ENCODE measurements at places on chromosomes 7 and 10. TPM values are rescaled to one million over a fixed set of nuclear protein-coding genes. Genes with fewer than 3 reads are reported as not detected.

Gene NUTM2D
- 10.5 TPM for total RNA-seq

DNA sequence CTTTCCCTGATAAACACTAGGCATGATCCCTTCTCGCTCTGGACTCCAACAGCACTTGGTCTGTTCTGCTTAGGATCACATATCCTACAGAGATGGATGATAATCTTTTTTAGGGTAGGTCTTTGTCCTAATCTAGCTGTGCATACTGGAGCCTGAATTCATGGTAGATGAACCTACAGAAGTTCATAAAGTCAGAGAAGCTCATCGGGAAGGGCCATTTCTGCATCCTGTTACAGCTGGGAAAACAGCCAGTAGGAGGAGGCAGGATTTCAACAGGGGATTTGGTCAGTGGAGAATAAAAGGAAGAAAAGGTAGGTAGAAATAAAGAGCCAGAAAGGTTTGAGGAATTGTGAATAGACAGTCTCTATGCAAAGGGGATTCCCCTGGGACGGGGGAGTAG lies 101.4 kb downstream of the ANK3 start:
- DNase-seq: peak; percentile 38

- no peak for DNase-seq
Measured at GRCh38 chr7:108265007-108265406, 134.8 kb upstream of the LAMB4 start.

Gene ZCCHC24
- 56.5 TPM for total RNA-seq

- DNase-seq: no peak
Measured at GRCh38 chr10:97683556-97684367, 3.3 kb downstream of the AVPI1 start.

- DNase-seq: peak; percentile 8
Measured at GRCh38 chr7:158976468-158976848, 120.1 kb downstream of the DYNC2I1 start.

- no peak for DNase-seq
Measured at GRCh38 chr7:5550831-5551230, 127.2 kb upstream of the TNRC18 start.

DNA sequence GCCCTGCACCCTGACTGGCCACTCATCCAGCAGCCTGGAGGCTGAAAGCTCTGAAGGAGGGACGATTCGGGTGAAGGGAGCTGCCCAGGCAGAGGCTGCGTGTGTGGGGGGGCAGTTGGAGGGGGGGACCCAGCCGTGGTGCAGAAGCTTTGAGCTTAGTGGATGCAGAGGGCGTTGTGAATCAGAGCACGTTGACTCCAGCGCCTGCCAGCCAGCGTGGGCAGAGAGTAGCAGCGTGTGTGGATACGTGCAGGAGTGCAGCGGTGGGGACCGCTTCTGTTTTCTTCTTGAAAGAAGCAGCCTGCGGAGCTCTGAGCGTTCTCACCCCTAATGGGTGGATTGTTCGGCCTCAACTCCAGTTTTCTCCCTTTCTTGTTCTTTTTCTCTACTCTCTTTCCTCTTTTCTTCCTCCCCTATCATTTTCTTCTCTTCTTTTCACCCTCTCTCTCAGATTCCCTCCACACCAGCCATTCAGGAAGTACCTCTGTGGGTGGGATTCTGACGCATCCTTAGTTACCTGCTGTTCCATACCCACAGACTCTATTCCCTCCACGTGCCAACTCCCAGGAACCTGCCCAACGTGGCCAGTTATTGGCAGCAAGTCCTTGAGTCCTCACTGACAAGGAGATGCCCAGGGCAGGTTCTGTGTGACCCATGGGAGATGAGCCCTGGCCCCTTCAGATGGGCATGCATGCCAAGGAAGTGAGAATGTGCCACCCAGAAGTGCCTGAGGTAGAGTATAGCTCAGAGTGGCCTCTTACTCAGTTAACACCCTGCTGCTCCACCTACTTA lies 47.4 kb downstream of the SORCS3 start:
- DNase-seq: no peak

DNA sequence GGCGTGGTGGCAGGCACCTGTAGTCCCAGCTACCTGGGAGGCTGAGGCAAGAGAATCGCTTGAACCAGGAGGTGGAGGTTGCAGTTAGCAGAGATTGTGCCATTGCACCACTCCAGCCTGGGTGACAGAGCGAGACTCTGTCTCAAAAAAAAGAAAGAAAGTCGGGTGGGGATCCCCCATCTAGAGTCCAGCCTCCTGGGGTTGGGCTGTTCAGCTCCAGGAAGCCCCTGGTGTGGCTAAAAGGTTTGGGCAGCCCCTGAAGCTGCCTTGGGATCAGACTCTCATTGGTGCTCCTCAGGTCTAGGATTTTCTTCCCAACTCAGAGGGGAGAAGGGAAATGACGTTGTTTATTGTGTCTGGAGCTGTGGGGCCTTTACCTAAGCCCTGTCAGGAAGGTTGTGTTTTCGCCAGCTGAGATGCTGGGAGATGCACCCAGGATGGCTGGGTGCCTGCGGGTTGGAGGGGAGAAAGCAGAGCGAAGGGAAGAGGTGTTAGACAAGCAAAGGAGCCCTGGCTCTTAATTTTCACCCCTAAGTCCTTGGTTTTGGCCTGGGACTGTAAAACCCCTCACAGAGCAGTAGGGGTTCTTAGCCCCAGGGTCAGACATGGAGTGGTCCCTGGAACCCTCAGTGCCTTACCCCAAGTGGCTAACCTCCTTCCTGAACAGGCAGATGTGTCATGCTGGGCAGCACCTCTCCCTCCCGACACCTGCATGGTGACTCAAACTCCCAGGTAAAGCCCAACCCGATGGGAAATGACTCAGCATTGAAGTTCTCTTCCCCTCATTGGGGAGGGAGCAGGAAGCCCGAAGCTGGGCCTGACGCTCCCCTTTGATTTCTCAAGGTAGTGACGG lies 21.1 kb downstream of the PLAU start:
- no peak for DNase-seq

GRCh38 chr10:78664929-78665553 lies 403.7 kb upstream of the ZMIZ1 start:
- peak; percentile 51 for DNase-seq

Gene PLPP4
- total RNA-seq: 0.74 TPM

Gene CYP2C19
- not detected for total RNA-seq

DNA sequence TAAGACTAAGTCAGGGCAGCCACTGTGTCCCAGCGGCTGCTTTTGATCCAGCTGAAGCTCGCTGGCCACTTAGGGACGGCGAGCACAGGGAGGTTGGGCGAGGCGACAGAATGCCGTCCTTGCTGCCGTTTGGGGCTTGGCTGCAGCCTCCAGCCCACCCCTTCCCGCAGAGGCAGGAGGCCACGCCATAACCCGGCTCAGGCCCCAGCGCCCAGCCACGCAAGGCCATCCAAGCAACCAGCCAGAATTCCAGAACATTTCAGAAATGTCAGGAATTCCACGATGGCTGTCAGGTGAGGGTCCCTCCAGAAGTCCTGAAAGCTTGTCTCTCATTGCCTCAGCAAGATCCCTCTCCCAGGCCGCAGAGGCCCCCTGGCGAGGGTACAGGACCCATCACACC lies 479.1 kb upstream of the FOXK1 start:
- no peak for DNase-seq

Gene ZNF853
- total RNA-seq: 32.2 TPM

GRCh38 chr7:66725843-66726242 lies 14.7 kb upstream of the RABGEF1 start:
- no peak for DNase-seq

Gene CCNJ
- total RNA-seq: 14.7 TPM

DNA sequence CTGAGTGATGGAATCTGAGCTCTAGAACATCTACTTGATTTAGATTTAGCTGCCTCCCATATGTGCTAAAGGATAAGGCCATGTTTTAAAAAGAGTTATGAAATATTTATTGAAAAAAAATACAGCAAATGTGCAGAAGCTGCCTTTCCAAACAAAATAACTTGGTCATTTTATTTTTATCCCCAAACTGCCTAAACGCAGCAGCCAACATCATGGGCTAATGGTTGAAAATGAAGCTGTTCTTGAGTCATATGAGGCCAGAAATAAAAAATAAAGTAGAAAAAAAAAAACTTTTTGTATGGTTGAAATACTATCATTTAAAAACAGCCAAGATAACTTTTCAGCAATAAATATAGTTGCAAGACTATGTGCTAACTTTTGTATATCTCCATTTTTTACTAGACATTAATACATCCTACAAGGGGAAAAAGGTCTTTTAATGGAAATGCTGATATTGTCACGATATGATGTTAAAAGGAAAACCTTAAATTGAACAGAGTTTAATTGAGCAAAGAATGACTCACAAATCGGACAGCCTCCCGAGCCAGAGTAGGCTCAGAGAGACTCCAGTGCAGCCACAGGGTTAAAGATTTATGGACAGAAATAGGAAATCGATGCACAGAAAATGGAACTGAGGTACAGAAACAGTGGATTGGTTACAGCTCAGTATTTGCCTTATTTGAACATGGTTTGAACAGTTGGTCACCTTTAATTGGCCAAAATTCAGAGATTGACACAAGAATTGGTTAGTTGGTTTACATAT lies 305.8 kb downstream of the MDFIC start:
- DNase-seq: no peak

Gene CDCA7L
- 61.1 TPM for total RNA-seq

Gene BLNK
- total RNA-seq: not detected

DNA sequence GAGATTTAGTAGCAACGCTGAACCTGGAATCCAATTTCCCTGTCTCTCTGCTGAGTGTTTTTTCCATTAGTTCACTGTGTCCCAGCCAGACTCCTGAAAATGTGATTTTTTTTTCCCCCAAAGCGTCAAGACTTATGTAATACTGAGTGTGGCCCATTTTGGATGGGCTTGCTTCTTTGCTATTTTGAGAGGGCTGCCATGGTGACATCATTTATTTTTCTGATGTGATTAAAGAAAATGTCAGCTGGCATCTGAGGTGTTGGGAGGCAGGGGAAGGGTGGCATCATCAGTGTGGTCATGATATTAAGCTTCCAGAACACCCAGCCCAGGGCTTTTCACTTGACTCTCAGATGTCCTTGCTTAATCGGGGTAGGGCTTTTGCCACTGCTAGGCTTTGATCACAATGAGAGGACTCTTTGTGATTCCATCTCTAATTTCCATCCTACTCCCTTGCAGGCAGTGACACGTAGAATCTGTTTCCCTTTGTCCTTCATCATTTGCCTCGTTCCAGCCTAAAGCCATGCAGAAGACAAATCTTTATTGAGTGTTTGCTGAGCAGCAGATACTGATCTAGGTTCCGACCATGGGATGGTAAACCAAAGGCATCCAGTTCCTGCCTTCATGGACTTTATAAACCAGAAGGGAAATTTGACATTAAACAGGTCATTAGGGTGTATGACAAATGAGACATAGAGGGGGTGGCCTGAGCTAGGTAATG lies 7.4 kb downstream of the ZNF365 start:
- no peak for DNase-seq

Gene LRWD1
- 46.0 TPM for total RNA-seq

Gene MEIG1
- total RNA-seq: not detected

DNA sequence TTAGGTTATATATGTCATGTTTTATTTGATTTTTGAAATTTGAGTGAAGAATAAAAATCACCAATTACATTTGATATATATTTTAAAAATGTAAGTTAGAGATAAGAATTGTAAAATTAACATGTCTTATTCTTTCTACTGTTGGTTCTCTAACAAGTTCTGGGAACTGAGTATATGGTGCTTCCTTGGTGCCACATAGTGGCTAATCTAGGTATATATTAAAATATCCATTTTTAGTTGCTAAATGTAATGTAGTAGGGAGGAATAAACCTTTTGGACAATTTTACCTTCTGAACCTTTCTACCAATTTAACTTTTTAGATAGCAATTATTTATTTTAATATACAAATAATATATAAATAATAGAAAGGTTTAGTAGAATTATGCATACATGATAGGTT lies 17.5 kb downstream of the CFAP69 start:
- peak; percentile 67 for DNase-seq

GRCh38 chr10:110395350-110396283 lies 90.9 kb upstream of the SMNDC1 start:
- peak; percentile 96 for DNase-seq

GRCh38 chr7:16419859-16420258 lies 1.5 kb downstream of the CRPPA start:
- DNase-seq: no peak

- no peak for DNase-seq
Measured at GRCh38 chr10:112789248-112789647, 160.8 kb upstream of the TCF7L2 start.

DNA sequence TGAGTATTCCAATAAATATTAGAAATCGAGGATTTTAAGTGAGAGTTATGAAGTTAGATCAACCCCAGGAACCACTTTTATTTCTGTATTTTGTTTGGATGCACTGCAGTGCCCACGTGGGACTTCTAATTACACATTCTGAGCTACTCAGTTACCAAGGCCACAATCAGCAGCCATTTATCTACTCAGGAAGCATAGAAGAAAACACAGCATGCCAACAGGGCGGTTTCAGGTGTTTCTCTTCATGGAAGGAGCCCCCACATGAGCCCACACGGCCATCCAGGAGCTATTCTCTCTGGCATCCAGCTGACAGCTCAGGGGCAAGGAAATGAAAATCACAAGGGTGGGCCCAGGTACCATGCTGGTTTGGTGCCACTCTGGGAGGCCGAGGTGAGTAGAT lies 266.5 kb upstream of the MKLN1 start:
- no peak for DNase-seq

GRCh38 chr7:27840760-27841364 lies 100.9 kb downstream of the TAX1BP1 start:
- DNase-seq: no peak

DNA sequence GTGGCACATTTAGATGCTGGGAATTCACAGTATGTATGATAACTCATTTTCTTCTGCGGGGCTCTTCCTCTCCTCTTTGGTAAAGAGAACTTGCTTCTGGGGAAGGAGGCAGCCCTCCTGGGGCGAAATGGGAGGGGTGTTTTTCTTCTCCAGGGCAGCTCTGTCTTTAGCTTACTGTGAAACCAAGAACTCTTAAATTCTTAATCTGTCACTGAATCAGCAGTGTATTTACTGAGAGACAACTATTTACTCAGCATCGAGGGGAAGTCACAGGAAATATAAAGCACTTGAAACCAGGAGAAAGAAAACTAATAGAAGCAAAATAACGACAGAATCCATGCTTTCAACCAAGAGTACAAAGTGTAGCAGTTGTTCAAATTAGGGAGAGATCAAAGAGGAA lies 158.2 kb upstream of the AGK start:
- no peak for DNase-seq

- DNase-seq: peak; percentile 43
Measured at GRCh38 chr7:142539901-142540300, 209.4 kb upstream of the PRSS1 start.

GRCh38 chr7:43481902-43482678 lies 100.8 kb upstream of the STK17A start:
- no peak for DNase-seq

DNA sequence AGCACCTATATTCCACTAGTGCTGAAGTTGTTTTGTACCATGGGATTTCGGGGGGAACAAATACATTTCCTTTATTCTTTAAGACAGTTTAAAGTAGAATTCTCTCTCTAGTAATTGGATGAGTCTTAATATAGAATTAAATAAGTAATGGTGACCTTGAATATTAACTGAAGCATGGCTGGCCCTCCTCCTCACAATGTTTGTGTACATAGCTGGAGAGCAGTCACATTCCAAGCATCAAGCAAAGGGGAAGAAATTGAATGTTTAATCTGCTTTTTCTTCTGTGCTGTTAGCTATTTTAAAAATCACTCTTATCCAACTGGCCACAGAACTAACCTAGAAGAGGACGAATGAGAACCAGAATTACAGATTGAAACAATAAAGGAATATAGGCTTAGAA lies 906.9 kb downstream of the CCSER2 start:
- no peak for DNase-seq

Gene ZNF804B
- not detected for total RNA-seq

GRCh38 chr7:130931423-130931822 lies 197.4 kb upstream of the KLF14 start:
- no peak for DNase-seq

GRCh38 chr10:132335189-132336063 lies 3.4 kb downstream of the LRRC27 start:
- DNase-seq: peak; percentile 42

- DNase-seq: peak; percentile 81
Measured at GRCh38 chr7:30915005-30915601, 3.5 kb downstream of the AQP1 start.

Gene FOXP2
- 2.7 TPM for total RNA-seq

Data from cardiac muscle cell (in vitro differentiated cells and primary cell).